Stimulated activated naive CD8-positive, alpha-beta T cell treated with anti-CD3 and anti-CD28 coated beads, Interleukin-15, amount 100 ng/mL, for 72 hours (primary cell): ENCODE measurements at places on chromosomes 3 and 15.
A peak's percentile ranks its signal among the peaks of the same experiment; 100 is the strongest.

- no peak for DNase-seq
These were observed 56.6 kb upstream of the ZPLD1 start for GRCh38 chr3:102378216-102378615.

DNA sequence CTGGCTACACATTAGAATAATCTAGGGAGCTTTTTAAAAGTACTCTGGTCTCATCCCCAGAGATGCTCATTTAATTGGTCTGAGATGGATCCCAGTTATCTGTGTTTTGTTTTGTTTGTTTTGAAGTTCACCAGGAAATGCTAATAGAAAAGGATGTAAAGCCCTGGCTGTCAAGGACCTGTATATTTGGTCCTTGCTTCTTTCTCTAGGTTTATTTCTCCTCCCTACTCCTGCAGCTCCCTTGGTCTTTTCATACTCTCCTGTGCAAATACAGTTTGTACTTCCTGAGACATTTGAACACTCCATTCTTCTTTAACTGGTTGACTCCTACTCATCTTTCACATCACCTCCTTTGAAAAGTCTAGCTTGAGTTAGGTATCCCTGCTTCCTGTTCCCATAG lies 3.3 kb downstream of the PIK3CA start:
- DNase-seq: no peak

DNA sequence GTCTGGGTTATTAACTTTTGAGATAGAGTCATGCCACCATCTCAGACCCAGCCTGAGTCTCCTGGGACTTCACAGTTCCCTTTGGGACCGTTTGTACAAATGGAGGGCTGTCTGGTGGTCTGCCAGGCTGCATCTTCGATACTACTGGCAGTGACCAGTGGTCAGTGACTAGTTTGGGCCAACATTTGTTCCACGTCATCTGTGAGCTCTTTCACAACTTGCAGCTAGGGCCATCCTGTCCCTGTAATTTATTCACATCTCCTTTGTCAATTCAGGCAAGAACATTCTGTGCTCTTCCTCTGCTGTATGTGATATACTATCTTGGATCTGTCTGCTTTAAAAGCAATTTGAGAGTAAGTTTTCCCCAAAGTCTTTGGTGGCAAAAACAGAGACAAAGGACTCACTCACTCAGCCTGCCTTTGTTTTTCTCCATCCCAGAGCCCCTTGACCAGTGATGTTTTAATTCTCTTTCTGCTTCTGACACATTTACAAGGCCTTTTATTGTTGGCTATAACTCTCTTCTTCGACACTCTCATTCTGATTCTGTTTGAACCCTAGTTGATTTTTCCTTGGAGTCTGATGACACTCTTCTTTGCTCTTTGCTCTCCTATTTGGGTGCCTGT lies 353.4 kb downstream of the EPHB1 start:
- DNase-seq: no peak

DNA sequence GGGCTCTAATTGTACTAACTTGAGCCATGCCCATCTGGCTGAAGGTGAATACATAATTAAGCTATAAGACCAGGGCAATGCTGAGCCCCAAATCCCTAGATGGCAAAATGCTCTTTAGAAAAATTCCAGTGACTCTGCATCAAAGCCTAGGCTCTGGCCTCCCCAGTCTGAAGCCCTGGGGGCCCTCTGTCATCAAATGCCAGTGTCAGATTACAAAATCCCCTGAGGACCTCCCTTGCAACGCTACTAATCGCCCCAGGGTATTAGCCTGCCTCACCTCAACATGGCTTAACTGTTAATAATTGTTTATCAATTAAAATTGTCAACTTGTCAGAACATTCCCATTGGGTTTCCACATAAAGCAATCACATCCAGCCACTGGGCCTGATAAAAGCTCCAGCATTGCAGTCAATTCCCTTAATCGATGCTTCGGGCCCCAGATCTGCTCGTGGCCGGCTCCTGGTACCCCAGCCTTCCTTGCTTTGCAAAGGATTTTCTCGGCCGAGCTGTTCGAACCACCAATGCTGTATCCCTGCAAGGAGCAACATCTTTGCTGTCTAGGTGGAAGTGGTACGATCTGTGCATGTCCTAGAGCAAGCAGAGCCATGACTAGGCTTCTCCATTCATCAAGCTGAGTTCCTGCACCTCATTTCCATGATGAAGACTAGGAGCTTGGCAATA lies 151.7 kb downstream of the MEGF11 start:
- DNase-seq: no peak

DNA sequence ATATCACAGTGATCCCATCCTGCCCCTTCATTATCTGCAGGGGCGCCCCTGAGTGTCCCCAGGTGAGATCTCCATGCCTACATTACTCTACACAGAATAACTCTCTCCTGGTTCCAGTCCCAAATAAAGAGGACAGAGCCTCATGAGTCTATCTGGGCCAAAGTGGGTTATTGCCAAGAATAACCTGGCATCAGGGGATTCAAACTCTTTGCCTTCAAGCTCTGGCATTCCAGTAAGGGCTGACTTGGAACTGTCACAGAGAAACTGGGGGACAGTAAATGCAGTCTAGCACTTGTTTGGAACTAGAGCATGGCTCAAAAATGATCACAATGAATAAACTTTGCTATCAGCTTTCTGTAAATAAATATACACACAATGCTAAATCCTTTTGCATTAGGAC lies 30.3 kb downstream of the GJD2 start:
- no peak for DNase-seq

DNA sequence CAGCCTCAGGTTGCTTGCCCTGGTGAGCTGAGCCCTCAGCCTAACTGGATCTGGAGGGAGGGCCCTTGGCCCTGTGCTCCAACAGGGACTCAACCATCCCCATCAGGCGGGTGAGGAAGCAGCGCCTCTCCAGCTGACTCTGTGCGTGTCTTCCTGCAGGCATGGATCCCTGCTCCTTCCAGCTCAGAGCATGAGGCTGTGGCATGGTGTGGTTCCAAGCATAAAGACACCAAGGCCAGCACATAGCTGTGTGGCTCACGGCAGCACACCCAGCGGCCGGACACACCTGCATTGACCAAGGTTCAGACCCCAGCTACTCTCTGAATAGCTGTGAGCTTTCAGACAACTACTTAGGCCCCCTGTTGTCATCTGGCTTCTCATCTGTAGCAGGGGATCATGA lies 131.0 kb upstream of the PLXNA1 start:
- no peak for DNase-seq

DNA sequence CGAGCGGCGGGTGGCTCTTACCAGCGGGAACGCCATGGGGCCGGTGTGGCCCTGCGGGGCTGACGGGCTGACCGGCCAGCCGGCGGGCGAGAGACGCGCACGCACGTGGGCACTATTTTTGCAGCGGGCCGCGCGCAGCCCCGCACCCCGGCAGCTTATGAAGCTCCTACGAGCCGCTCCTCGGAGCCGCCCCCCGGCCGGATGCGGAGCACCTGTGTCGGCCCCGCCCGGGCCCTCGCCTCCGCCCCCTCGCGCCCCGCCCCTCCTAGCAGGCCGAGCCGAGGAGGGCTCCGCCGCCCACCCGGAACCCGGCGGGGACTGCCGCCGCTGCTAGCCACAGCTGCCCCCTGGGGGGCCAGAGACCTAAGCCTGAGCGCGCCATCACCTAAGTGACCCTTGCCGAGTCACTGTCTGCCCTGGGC lies 683 bp upstream of the CPEB1 start:
- peak; percentile 33 for DNase-seq

GRCh38 chr3:146133441-146133840 lies 27.5 kb downstream of the PLOD2 start:
- DNase-seq: no peak

DNA sequence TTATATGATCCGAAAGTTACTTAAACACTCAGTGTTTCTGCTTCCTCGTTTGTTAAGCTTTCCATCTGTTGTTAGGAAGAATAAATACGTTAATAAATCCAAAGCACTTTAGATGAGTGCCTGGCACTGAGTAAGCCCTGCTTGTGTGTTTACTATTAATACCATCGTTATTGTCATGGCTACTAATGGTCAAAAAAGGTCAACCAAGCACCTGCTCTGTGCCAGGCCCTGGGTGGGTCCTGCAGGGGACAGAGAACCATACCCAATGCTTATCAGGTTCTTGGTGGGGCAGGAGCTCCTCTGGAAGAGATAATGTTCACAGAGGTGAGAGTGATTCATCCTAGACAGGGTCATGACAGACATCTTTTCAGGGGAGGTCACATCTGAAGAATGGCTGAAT lies 39.9 kb downstream of the GALNT15 start:
- no peak for DNase-seq

DNA sequence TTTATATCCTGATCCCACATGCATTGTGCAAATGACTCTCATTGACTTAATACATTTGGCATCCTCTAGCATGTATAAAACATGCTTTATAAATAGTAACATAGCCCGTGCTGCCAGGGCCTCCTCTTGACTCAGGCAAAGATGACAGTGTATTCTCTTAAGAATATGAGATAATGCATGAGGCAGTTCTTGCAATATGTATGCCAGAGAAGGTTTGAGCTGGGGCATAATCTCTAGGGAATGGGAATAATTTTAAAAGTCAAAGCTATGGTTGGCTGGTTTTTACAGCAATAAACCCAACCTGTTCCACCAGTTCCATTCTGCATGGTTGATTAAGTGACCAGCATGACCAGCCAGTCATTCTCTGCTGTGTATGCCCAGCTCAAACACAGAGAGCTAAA lies 179.0 kb upstream of the PFN2 start:
- DNase-seq: no peak
